NCI-H2081 treated with DMSO at 0.1 percent for 48 hours (cell line): ENCODE measurements at places on chromosomes 11 and 22.

GRCh38 chr22:46864314-46865051 is 102.0 kb downstream of the TBC1D22A start:
- DNase-seq = no peak

DNA sequence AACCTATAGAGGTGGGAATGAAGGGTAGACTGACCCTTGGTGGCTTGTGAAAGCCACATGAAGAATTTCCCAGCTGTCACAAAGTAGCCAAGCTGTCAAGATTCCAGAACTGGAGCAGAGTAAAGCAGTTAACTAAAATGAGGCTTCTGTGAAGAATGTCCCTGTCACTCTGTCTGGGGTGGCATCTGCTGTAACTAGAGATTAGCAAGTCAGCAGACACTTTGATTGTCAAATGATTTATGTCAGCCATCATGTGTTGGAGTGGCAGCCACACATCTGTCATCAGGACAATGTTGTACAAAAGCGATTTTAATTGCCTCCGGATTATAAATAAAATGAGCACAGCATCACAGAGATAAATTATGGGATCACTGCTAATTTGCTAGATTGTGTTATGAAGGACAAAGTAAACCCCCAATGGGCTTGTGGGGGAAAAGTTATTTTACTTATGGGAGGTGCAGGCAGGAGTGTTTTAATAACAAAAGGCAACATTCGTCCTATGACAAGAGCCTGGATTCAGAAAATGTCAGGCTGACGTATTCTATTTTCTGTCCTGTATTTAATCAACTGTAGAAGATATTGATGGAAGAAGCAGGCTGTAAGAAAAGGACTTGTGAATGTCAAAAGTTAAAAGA is 270.9 kb downstream of the FAM181B start:
- DNase-seq = no peak

DNA sequence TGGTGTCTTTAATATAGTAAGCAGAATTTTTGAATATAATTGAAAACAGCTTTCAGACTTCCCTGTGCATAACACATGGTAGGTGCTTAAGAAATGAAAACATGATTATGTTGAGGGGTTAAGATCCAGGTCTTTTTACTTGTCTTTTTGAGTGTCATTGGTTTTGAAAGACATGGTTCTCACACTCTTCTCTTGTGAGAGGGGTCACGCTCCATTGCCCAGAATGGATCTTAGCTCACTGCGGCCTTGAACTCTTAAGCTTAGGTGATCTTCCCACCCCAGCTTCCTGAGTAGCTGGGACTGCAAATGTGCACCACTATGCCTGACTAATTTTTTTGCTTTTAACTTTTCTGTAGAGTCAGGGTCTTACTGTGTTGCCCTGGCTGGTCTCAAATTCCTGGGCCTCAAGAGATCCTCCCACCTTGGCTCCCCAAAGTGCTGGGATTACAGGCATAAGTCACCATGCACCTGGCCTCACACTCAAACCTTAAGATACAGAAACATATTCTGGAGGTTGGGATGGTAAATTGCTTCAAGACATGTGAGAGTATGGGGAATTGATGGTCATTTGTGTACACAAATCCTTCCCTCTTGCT is 1.4 kb downstream of the SPCS2 start:
- no peak for DNase-seq

DNA sequence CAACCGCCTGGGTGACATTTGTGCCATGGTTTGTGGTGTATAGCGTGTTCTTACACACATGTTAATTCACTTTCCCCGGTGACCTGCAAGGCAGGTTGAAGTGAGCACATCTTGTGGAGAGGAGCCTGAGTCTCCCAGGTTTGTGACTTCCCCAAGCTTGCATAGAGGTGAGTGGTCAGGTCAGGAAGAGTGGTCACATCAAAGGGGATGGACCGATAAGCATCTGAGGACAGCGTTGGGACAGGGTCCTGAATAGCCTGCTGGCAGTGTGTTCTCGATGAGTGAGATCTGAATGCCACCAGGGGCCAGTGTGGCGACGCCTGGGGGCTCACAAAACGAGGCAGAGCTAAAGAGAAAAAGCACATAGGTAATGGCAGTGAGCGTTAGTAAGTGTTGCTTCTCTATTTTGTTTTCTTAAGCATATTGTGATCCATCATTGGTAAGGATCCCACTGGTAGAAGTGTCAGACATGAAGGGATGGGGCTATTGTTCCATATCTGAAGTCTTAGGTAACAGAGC is 154.6 kb downstream of the GRIK4 start:
- no peak for DNase-seq

GRCh38 chr11:120001178-120002090 is 136.5 kb downstream of the TRIM29 start:
- peak; percentile 15 for DNase-seq

GRCh38 chr22:43308836-43309235 is 34.3 kb downstream of the SCUBE1 start:
- no peak for DNase-seq
